Lower lobe of right lung (tissue), 2 donors: ENCODE measurements at places on chromosomes 16 and 17. TPM values are rescaled to one million over a fixed set of nuclear protein-coding genes. Genes with fewer than 3 reads are reported as not detected.
A peak's percentile ranks its signal among the peaks of the same experiment; 100 is the strongest.

The ARHGAP23 gene
- 48.4 TPM for total RNA-seq

The HNF1B gene
- 15.2 TPM for total RNA-seq

The OTOP2 gene
- total RNA-seq = not detected

The CES1 gene
- total RNA-seq = 323 TPM

The PMFBP1 gene
- 0.62 TPM for total RNA-seq

The ASPA gene
- 8.2 TPM for total RNA-seq

The PGS1 gene
- 90.9 TPM for total RNA-seq

GRCh38 chr16:85068746-85069145, 41.2 kb downstream of the KIAA0513 start:
- DNase-seq = no peak
- no peak overlapping the region for H3K4me3 ChIP-seq
- no peaks in the 10 kb centered on the region for H3K27me3 ChIP-seq
- H3K27ac ChIP-seq = no peak overlapping the region
- peaks cover 80% of the 10 kb centered on the region for H3K36me3 ChIP-seq

DNA sequence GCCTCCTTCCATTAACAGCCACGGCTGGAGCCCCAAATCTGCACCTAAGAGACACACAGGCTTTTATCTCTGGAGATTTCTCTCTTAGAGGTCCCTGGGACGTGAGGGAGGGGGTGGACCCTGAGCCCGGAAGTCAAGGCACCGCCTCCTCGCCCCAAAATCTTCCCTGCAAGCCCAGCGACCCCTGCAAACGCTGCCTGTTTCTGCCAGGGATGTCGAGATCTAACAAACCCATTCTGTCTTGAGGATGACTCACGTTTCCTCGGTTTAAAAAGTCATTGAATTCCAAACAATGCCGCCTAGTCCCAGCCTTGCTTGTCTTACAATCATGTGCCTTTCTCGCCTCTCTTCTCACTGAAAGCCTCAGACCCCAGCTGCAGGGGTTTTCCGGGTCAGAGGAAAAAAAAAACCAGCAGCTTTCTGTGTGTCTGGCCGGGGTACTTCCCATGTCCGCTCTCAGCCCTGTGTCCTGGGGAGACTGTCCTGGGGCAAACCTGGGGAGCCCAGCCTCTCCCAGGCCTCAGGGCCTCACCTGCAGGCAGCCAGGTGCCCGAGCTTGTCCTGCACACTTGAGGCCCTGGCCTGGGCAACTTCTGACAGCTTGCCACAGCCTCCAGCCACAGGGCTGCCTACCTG, 15.4 kb downstream of the ARL2BP start:
- peak; percentile 41 for DNase-seq
- peaks cover 38% of the 10 kb centered on the region for H3K36me3 ChIP-seq
- H3K4me1 ChIP-seq = peaks cover 26% of the 10 kb centered on the region
- H3K4me3 ChIP-seq = no peak overlapping the region

DNA sequence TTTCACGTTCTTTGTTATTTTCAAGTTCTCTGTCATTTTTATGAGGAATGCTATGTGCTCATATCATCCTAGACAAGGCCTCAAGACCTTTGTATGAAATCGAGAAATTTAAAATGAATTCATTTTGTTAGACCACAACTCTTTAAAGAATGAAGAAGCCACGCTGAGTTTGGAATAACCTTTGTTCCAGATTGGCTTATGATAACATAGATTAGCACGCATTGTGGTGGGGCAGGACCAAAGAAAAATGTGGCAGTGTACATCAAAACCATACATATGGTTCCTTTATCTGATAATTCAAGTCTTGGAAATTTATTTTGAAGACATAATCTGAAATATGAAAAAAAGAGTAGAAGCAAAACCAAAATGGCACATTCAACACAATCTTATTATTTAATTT, 2.2 kb downstream of the HSD17B2 start:
- DNase-seq = no peak
- no peak overlapping the region for H3K27ac ChIP-seq
- no peaks in the 10 kb centered on the region for H3K27me3 ChIP-seq

GRCh38 chr16:11391576-11391975, 46.3 kb downstream of the RMI2 start:
- no peaks in the 10 kb centered on the region for H3K36me3 ChIP-seq
- H3K27me3 ChIP-seq = no peaks in the 10 kb centered on the region
- peak; percentile 90 for DNase-seq
- no peak overlapping the region for H3K4me3 ChIP-seq
- no peaks in the 10 kb centered on the region for H3K4me1 ChIP-seq
- H3K27ac ChIP-seq = no peak overlapping the region

GRCh38 chr16:65739518-65739917, 617.7 kb upstream of the CDH11 start:
- no peak overlapping the region for H3K4me3 ChIP-seq
- no peaks in the 10 kb centered on the region for H3K27me3 ChIP-seq
- no peak overlapping the region for H3K27ac ChIP-seq
- no peak for DNase-seq

- H3K27ac ChIP-seq = no peak overlapping the region
- peaks cover 2% of the 10 kb centered on the region for H3K27me3 ChIP-seq
- no peak overlapping the region for H3K4me3 ChIP-seq
- H3K36me3 ChIP-seq = no peaks in the 10 kb centered on the region
- DNase-seq = no peak
- H3K4me1 ChIP-seq = peaks cover 19% of the 10 kb centered on the region
Measured at GRCh38 chr16:86215979-86216585, 294.2 kb upstream of the FOXF1 start.

DNA sequence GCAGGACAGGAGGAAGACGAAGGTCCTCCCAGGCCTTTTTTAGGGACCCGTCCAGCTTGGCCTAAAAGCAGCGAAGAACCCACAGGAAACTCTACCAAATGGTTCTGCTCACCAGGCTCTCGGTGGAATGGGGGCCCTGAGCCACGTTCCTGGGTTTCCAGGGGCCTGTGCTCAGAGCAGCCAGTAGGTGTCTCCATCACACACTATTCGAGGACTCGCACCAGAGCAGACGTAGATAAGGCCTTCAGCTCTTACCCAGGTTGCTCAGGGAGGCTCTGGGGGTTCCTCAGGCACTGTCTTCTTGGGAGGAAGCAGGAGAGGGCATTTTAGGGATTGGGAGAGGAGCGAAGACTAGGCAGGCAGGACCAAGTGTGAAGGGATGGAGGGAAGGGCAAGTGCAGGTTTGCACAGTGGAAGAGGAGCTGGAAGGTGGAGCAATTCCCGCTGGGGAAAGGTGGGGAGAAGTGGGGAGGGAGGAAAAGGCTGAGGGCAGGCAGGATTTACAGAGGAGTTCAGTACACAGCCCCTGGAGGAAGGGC, 157.1 kb downstream of the RGS9 start:
- no peaks in the 10 kb centered on the region for H3K36me3 ChIP-seq
- H3K27me3 ChIP-seq = no peaks in the 10 kb centered on the region
- no peak overlapping the region for H3K4me3 ChIP-seq
- H3K27ac ChIP-seq = no peak overlapping the region
- DNase-seq = peak; percentile 57

DNA sequence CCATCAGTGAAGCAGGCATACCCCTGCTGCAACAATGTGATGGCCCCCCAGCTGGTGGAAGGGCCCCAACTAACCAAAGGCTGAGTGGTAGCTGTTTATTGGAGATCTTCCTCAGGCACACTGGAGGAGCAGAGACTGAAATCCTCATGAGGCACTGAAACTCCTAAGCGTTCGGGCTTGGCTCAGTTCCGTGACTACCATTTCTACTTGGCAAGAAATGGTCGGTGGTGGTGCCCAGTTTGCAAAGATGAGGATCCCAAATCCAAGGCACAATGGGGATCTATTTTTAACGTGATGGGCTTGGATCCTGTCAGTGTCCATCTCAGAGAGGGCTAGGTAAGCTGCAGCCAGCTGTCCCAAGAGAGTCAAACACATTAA, 82.8 kb downstream of the TNFRSF13B start:
- H3K36me3 ChIP-seq = no peaks in the 10 kb centered on the region
- no peak for DNase-seq
- H3K4me3 ChIP-seq = no peak overlapping the region
- no peaks in the 10 kb centered on the region for H3K27me3 ChIP-seq

DNA sequence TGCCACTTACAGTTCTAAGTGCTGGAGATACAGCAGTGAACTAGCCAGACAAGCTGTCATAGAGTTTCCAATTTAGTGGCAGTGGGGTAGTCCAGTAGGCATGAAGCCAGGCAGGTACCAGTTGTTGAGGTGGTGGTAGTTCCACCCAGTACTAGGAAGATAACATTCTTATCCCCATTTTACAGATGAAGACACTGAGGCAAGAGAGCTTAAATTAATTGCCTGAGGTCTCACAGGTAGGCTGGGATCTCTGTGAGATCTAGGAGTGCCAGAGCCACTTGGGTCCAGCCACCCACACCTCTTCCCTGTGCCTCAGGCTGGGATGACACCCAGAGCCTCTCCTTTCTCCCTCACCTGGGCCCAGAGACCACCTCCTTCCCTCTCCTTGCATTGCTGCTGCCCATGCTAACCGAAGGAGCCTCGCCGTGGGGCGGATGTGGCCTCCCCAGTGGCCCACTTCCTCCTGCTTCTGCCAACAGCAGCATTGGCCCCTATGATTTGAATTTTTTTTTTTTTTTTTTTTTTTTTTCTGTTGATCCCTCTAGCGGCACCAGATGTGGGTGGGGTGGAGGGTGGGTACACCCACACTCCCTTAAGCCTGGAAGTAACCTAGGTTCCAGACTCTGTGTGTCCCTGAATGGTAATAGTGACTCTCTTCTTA, 114.0 kb downstream of the PRKCB start:
- peak overlapping the region; percentile 46 for H3K27ac ChIP-seq
- no peaks in the 10 kb centered on the region for H3K36me3 ChIP-seq
- H3K4me3 ChIP-seq = no peak overlapping the region
- H3K27me3 ChIP-seq = no peaks in the 10 kb centered on the region

- DNase-seq = no peak
- peaks cover 80% of the 10 kb centered on the region for H3K27me3 ChIP-seq
- peaks cover under 1% of the 10 kb centered on the region for H3K36me3 ChIP-seq
- H3K4me3 ChIP-seq = peak within 1 kb of the TSS; percentile 63
Measured at GRCh38 chr17:48589831-48590606, at the start of gene HOXB3. HOXB3 (minus strand) TSS chr17:48590241; CDS start chr17:48552474, 37,767 bp downstream.

DNA sequence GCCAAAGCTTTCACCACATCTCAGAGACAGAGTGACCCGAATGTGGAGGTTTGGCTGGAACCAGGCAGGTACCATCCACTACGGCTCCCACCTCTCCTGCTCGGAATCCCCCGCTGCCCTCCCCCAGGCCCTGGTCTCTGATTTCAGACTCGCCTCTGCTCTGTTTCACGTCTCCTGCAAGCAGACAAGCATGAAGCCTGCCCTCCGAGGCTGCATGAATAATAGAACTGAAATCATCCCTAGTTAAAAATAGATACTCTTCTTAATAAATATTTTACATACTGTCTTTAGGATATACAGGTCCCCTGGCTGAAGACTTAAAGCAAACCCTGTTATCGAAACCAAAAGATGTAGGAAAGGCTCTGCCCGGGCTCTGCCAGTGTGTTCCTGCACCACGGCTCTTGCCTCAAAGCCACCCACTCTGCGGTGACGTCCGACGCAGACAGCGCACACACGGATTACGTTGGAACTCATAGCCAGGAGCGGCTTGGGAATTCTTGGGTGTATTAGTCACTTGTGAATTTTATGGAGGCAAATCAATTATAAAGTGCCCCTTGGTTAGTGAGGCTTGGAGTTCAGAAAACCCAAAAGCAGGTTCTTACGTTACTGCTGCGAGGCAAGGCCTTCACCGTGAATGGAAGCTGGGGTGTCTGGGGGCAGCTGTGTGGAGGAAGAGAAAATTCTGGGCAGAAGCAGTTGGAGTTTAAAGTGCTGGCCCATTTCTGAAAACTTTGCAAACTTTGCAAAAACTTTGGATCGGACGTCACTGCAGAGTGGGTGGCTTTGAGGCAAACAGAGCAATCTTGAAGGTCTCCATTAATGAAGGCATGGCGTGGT, 25.6 kb upstream of the NPTX1 start:
- H3K4me1 ChIP-seq = peaks cover 8% of the 10 kb centered on the region
- peaks cover 9% of the 10 kb centered on the region for H3K27me3 ChIP-seq
- H3K27ac ChIP-seq = no peak overlapping the region

- H3K4me3 ChIP-seq = peak overlapping the region; percentile 76
- no peaks in the 10 kb centered on the region for H3K27me3 ChIP-seq
- peaks cover 4% of the 10 kb centered on the region for H3K36me3 ChIP-seq
- peaks cover 21% of the 10 kb centered on the region for H3K4me1 ChIP-seq
- peak overlapping the region; percentile 2 for H3K27ac ChIP-seq
- no peak for DNase-seq
Measured at GRCh38 chr16:67280090-67281015, 1.0 kb downstream of the PLEKHG4 start.

DNA sequence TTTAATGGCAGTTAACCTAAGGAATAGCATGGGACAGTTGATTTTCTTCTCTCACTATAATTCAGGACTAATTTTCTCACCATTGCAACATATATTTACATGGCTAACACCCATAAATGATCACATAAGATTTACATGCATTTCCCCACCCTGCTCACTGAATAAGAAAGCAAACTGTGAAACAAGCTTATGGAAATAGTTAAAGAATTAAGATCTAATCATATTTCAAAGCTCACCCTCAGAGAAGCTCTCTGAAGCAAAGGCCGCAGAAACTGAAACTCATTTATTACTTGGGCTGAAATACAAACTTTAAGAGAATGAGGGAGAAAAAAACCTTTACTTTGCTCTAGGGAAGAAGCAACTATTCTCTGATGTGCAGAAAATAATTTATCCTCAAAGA, 218.7 kb upstream of the AXIN2 start:
- no peak overlapping the region for H3K27ac ChIP-seq
- H3K27me3 ChIP-seq = no peaks in the 10 kb centered on the region
- no peaks in the 10 kb centered on the region for H3K36me3 ChIP-seq
- no peak overlapping the region for H3K4me3 ChIP-seq

DNA sequence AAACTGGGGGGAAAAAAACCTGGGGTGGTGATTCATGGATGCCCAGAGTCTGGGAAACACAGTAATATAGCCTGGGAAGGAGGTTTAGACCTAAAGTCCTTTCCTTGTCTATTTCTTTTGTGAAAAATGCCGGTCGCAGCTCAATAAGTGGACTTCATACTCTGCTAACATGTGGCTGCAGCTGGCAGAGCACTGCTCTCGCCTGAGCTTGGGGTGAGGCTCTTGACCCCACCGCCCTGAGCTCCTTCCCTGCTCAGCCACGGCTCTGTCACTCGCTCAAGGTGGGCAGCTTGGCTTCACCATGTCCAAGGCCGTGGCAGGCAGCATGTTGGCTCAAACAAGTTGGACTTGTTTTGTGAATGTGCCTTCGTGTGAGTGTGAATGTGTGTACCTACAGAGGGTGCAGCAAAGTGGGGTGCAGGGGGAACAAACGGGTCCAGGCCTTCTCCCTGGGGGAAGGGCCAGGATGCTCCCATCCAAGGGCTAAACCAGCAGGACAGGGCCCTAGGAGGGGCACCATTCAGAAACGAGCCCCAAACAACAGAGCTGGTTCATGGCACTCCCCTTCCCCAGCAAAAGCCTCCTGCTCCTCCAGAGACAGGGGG, 4.9 kb downstream of the FA2H start:
- no peaks in the 10 kb centered on the region for H3K36me3 ChIP-seq
- H3K4me1 ChIP-seq = peaks cover 8% of the 10 kb centered on the region
- no peak overlapping the region for H3K27ac ChIP-seq
- no peak for DNase-seq
- peaks cover 28% of the 10 kb centered on the region for H3K27me3 ChIP-seq
- H3K4me3 ChIP-seq = no peak overlapping the region

GRCh38 chr17:66834919-66835454, at the start of gene CACNG5:
CACNG5 (plus strand) TSS chr17:66835117; CDS start chr17:66877333, 42,216 bp downstream.
- H3K27ac ChIP-seq = no peak within 1 kb of the TSS
- no peaks in the 10 kb centered on the region for H3K36me3 ChIP-seq
- DNase-seq = no peak

GRCh38 chr17:81832608-81833159, 407 bp downstream of the MCRIP1 start:
- peak; percentile 73 for DNase-seq
- peaks cover 4% of the 10 kb centered on the region for H3K36me3 ChIP-seq
- H3K27ac ChIP-seq = peak overlapping the region; percentile 91

GRCh38 chr17:49677134-49677932, 564 bp downstream of the SPOP start:
- peak; percentile 98 for DNase-seq
- no peaks in the 10 kb centered on the region for H3K27me3 ChIP-seq
- H3K27ac ChIP-seq = peak overlapping the region; percentile 96
- peaks cover 54% of the 10 kb centered on the region for H3K4me1 ChIP-seq
- H3K36me3 ChIP-seq = peaks cover 3% of the 10 kb centered on the region
